SK-N-DZ (cell line): ENCODE measurements at places on chromosomes 6 and 20.

GRCh38 chr6:35452183-35453090, at the start of gene FANCE:
FANCE (plus strand) TSS chr6:35452338; CDS start chr6:35452546, 208 bp downstream.
- peak; percentile 93 for DNase-seq

- peak; percentile 27 for DNase-seq
These were observed 544 bp upstream of the ACAT2 start for GRCh38 chr6:159761129-159761872.

DNA sequence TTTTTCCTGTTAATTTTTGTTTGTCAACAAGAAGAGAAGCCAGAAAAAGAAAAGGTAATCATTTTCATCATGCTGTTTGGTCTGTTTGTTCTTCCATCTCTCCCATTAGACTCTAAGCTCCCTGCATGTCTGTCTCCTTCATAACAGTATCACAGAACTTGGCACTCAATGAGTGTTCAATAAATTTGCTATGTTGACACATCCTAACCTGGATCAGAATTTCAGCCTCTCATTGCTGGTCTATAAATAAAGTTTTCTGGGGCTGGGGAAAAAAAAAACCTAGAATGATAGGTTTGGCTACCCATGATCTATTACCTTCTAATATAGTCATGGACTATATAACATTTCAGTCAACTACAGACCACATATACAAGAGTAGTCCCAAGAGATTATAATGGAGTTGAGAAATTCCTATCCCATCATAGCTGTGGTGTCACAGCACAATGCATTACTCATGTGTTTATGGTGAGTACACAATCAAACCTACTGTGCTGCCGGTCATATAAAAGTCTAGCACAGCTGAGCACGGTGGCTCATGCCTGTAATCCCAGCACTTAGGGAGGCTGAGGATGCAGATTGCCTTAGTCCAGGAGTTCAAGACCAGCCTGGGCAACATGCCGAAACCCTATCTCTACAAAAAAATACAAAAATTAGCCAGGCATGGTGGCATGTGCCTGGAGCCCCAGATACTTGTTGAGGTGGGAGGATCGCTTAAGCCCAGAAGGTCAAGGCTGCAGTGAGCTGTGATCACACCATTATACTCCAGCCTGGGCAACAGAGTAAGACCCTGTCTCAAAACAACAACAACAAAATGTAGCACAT, 5.9 kb downstream of the NUDT3 start:
- DNase-seq = no peak

DNA sequence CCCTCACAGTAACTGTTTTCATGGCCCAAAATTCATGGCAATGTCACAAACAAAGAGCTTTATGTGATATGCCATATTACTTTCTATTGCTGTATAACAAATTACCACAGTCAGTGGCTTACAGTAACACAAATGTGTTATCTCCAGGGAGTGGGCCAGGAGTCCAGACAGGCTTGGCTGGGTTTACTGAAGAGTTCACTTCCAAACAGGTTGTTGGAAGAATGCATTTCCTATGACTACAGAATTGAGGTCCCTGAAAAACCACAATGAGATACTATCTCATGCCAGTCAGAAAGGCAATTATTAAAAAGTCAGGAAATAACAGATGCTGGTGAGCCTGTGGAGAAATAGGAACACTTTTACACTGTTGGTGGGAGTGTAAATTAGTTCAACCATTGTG, 431.9 kb downstream of the PKHD1 start:
- no peak for DNase-seq

GRCh38 chr6:116156405-116157326, 30.7 kb upstream of the COL10A1 start:
- no peak for DNase-seq

DNA sequence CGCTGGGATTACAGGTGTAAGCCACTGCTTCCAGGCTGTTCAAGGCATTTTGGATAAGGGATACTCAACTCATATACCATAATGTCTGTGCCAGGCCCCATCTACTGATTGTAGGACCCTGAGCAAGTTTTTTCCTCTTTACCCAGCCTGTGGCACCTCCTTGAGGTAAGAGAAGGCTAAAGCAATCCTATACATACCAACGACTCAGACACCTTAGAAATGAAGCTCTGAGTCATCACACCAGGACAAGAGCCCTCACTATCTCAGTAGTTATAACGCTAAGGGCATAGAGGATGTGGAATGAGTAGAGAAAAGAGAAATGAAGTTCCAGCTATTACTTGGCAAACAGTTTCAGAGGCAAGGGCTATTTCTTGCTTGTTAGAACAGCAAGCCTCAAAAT, 16.9 kb downstream of the NDRG3 start:
- no peak for DNase-seq

GRCh38 chr6:37008484-37009465, 3.3 kb downstream of the FGD2 start:
- no peak for DNase-seq

DNA sequence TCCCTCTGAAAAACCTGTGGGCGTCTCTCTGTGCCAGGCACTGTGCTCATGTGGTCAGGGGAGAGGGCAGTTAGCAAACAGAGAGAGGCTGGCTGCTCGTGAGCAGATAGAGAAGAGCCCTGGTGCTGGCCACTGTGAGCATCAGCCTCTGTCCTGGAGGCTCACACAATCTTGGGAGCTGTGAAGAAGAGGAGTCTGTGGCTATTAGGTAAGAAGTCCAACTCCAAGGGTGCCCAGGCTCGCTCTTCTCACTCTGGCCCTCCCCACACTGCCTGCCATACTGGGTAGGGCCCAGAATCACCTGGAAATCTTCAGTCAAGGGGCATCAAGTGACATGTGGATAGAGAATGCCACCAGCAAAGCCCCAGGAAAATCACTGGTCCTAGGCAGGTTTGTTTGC, 14.1 kb downstream of the SCML4 start:
- DNase-seq = no peak

DNA sequence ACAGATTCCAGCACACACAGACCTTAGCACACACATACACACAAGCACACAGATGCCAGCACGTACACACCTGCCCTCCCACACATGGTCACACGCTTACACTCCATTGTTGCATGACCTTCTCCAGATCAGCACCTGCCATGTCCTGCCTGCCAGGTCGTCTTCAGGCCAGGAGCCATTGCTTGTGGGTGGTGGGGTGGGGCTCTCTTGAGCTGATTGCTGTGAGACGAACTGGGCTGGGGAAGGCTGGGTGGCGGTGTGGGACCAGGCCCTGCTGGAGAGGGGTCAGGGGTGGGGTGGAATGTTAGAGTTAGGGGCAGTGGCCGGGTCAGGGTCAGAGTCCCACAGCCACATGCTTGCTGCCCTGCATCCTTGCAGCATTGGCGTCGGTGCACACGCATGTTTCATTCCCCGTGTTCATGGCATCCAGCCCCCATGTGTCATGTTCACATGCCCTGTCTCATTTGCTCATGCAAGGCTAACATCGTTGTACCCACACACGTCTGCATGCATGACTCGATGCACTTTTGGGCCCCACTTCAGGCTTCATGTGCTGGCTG, 6.5 kb upstream of the NPBWR2 start:
- DNase-seq = no peak

DNA sequence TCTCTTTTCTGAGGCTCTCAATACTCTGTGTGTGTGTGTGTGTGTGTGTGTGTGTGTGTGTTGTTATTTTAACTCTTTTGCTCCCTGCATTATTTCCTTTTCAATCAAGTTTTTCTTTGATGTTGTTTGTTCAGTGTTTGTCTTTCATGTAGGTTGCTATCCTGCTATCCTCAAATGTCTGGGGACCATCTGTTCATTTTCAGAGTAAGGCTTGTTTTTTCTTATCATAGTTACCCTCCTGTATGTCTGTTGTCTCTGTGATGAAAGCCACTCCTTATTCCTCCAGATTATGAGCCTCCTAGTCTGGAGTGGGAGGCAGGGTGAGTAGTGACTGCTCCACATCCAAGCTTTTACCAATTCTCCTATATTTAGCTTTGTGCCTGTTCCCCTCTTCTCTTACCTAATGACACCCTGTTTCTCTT, 9.2 kb downstream of the ENPP3 start:
- DNase-seq = peak; percentile 26

DNA sequence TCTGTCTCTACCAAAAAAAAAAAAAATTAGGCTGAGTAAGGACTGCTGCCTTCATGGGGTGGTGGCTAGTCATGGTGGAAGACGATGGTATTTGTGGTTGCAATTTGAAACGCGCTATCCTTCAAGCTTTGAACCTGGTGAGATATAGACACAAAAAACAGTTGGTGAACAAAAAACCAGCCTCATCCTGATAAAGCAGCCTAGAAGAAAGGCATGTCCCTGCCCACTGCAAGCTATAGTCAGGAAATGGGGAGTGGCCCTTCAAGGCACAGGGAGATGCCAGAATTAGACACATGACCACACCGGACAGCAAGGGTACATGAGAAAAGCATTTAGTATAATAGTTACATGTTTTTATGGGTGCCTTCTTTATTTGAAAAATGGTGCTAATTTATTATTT, 193.6 kb downstream of the NFATC2 start:
- DNase-seq = no peak

GRCh38 chr6:105844275-105844883, 241.8 kb upstream of the PRDM1 start:
- DNase-seq = no peak

- DNase-seq = no peak
These were observed 445.7 kb downstream of the CDC5L start for GRCh38 chr6:44833248-44833647.

GRCh38 chr20:6651561-6651960, 115.9 kb upstream of the BMP2 start:
- DNase-seq = no peak

DNA sequence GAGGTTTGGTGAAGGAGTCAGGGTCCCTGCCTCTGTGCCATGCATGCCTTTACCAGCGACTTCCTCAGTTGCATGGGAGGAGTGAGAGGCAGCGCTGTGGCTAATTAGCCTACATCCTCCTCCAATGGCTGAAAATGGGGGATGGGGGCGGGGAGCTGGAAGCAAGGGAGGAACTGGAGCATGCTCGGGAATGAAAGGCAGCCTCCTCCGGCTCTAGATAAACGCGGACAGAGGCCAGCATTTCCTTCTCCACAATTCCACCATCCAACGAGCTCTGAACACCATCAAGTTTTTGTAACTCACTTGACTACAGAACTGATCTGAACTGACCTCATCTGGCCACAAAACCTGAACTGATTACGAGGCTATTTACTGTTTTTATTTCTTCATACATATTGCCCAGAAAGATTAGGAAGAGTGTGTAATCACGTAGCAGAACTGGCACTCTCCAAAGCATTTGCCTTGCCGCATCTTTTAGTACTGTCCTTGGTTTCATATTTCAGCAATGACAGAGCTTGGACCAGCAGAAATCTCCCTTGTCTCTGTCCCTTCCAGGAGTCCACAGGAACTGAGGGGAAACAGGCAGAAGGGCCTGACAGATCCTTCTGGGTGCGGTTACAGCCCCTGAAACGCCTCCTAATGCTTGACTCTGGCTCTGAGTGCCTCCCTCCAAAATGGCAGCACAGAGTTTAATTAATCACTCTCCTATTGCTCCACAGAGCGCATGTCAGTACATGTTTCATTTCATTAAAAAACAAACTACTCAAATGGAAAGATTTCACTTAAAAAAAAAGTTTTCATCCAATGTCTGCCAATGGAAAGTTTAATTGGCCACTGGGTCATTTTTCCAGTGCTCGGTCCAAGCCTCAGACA, 58.2 kb upstream of the TRAF3IP2 start:
- peak; percentile 72 for DNase-seq

- DNase-seq = no peak
These were observed 343.0 kb upstream of the ZFP64 start for GRCh38 chr20:52534616-52535015.

GRCh38 chr6:132708771-132709170, 5.1 kb downstream of the VNN1 start:
- no peak for DNase-seq

DNA sequence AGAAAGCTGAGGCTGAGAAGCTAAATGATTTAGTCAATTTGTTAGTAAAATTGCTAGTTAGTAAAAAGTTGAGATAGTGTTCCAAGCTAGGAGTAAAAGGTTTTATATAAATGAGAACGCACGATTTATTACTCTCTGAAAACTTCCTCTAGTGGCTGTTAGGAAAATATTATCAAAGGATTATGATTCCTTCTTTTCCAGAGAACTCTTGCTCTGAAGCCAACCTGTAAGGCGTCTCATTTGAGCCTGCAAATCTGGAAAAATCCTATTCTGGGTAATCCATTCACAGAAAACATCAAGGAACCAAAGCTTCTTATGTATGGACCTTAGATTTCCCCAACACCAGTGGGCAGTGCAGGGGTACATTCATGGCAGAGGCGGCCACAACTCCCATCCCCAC, 252.7 kb downstream of the SOD2 start:
- no peak for DNase-seq

GRCh38 chr6:47165918-47166317, 123.8 kb upstream of the ADGRF1 start:
- no peak for DNase-seq

- no peak for DNase-seq
These were observed 212.9 kb upstream of the PRND start for GRCh38 chr20:4508773-4509172.

GRCh38 chr6:87723170-87724078, 21.4 kb upstream of the AKIRIN2 start:
- DNase-seq = peak; percentile 42

- DNase-seq = no peak
These were observed 22.3 kb downstream of the PPP1R14C start for GRCh38 chr6:150165020-150165702.

DNA sequence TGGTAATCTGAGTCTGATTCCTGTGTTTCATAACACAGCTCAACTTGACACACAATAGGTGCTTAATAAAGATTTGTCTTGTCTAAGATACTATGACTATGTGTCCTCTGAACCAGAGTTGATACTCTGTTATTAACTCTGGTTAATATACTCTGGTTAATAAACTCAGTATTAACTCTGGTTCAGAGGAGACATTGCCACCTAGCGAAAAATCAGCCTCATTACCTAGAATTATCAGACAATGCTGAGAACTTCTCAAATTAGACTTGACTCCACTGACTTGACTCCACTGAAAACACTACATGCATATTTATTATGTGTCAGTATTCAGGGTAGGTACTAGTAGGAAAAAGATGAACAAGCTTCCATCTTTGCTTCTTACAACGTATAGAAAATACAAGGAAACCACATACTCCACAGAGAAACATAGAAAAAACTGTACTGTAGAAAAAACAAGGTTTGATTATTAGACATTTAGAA, 73.9 kb downstream of the AHI1 start:
- peak; percentile 11 for DNase-seq

DNA sequence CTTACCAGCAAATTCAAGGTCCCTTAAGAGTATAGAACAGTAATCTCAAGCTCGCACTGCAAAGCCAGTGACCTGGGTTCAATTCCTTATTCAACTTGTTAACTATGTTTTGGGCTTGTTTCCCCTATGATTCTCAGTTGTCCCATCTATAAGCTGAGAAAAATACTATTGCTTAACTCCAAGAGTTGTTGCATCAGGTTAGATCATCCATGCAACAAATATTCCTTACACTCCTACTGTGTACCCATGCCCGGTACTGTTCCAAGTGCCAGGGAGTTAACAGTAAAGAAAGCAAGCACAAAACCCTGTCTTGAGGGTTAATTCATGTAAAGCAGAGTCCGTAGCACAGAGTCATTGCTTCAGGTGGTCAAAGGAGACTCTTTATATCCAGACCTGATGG, 247.3 kb downstream of the MAFB start:
- no peak for DNase-seq
